ENCODE measurements at places on chromosomes 2 and 18.

DNA sequence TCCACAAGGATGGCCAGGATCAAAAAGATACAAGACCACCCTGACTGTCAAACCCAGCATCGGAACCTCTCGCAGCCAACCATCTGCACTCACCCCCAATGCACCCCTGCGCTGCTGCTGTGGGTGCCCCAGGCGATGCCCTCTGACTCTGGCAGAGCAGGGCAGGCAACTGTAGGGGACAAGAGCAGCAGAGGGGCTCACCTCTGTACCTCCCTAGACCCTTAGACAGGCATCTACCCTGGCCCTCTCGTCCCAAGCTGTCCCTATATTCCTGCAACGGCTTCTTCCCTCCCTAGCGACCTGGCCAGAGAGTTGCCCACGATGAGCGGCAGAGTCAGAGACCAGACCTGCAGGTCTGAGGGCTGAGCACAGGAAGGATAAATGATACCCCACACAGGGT is 128.2 kb downstream of the HDAC4 start:
- DNase-seq, result no peak

GRCh38 chr2:237153181-237153580 is 67.5 kb downstream of the COPS8 start:
- DNase-seq, result no peak

GRCh38 chr2:51789918-51790317 is 758.0 kb upstream of the NRXN1 start:
- DNase-seq, result no peak

DNA sequence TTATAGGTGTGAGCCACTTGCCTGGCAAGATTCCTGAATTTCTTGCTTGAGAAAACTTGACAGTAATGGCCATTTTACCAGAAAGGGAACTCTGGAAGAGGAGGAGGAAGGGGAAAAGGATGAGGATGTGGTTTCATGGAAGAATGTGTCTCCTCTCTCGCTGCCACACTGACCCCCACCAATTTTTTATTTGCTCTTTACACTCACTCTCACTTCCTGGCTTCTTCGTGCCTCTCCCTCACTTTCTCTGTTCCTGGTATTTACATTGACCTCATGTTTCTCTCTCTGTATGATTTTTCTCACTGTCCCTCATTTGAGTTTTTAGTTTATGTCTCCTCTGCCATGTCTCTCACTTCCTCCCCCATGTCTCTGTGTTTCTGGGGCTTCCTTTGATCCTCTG is 134.5 kb upstream of the CAB39 start:
- DNase-seq, result no peak

DNA sequence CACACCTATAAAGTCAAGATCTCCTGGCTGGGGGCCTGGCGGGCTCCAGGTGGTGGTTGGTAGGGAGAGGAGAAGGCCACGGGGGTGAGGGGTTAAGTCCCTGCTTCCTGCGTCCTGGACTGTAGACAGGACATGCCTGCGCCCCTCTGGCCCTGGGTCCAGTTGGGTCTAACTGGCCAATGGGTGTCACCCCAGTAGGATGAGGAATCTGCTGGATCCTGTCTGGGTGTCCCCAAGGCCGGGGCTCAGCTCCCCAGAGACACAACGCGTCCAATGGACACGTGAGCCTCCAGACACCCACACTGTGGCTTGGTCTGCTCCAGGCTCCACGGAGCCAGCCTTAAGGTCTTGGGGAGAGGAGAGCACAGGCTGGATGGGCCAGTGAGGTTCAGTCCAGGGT is 19.6 kb downstream of the AQP12A start:
- DNase-seq, result no peak

GRCh38 chr18:43620936-43621335 is 343.6 kb upstream of the SYT4 start:
- DNase-seq, result no peak

- no peak for DNase-seq
Measured at GRCh38 chr2:216516730-216517350, 18.2 kb downstream of the RPL37A start.

- no peak for DNase-seq
Measured at GRCh38 chr18:13470516-13471197, 252.1 kb downstream of the LDLRAD4 start.

DNA sequence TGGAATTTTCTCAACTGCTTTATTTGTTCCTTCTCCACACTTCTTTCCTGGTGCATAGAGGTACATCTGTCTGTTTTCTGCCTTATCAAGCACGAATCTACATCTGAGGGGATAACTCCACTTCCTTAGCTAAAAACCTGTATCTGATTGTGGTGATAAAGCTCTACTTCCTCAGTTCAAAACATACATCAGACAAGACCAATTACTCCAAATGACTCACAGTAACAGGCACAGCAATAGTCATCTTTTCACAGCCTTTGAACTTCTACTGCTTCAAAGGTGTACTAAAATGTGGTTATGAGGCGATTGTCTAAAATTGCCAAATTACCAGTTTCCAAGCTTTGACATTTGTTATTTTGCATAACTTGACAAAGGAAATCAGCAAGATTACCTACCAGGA is 803.6 kb upstream of the ZEB2 start:
- no peak for DNase-seq

DNA sequence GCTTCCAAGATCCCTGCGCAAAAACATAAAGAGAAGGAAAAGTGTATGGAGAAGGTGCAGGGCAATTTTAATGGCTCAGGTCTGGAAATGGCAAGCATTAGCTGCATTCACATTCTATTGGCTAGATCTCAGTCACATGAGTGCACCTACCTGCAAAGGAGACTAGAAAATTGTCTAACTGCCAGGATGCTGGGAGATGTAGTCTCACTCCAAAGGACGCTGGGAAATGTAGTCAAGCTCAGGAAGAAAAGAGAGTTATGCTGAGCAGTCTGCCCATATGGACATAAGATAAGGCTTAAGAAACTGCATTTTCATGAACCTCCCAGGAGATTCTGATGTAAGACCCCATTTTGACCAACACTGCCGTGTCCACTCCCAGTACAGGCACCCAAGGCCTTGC is 9.5 kb upstream of the KLHL29 start:
- no peak for DNase-seq

DNA sequence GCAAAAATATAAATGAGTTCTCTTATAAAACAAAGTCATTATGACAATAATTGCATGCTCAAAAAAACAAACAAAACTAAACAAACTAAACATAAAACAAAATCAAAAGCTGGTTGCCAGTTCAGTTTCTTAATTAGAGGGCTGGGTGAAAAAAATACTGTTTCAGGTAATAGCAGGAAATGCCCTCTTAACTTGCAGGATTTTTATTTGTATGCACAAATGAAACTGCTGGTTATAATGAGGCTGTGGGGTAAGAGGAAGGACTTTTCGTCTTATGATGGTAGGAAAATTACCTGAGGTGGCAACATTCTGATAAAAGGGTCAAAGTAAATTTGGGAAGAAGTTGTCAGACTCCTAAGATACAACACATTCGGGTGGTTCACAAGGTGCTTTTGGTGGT is 21.5 kb upstream of the CDKL4 start:
- DNase-seq, result no peak

DNA sequence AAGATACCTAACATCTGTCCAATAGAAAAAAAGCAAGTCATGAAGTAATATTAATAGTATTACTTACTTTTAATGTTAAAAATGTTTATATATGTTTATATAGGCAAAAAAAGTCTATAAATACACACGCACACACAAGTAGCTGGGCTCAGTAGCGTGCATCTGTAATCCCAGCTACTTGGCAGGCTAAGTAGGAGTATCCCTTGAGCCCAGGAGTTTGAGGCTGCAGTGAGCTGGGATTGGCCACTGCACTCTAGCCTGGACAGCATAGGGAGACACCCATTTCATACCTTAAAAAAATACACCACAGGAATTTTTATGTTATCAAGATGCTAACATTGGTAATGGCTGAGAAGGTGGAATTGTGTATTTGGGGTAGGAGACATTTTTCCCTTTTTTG is 17.4 kb upstream of the AFTPH start:
- DNase-seq, result no peak

DNA sequence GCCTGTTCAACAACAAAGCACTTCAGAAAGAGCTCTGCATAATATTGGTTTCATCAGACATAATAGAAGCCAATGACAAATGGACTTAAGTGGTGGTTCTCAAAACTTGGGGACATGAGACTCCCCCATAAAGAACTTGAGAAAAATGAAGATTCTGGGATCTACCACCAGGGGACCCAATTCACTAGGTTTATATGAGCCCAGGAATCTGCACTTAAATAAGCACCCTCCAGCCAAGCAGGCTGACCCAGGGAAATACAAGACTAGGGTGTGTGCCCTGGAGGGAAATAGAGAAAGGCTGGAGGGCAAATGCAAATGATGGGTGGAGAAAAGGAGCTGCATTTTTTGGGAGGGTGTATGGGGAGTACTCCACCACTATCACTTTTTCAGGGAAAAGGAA is 52.5 kb downstream of the SATB2 start:
- no peak for DNase-seq

- no peak for DNase-seq
Measured at GRCh38 chr2:190829642-190830041, 51.0 kb upstream of the GLS start.

GRCh38 chr2:68653538-68653982 is 10.2 kb downstream of the PROKR1 start:
- peak; percentile 15 for DNase-seq

- no peak for DNase-seq
Measured at GRCh38 chr2:72036173-72036545, 111.5 kb downstream of the CYP26B1 start.

DNA sequence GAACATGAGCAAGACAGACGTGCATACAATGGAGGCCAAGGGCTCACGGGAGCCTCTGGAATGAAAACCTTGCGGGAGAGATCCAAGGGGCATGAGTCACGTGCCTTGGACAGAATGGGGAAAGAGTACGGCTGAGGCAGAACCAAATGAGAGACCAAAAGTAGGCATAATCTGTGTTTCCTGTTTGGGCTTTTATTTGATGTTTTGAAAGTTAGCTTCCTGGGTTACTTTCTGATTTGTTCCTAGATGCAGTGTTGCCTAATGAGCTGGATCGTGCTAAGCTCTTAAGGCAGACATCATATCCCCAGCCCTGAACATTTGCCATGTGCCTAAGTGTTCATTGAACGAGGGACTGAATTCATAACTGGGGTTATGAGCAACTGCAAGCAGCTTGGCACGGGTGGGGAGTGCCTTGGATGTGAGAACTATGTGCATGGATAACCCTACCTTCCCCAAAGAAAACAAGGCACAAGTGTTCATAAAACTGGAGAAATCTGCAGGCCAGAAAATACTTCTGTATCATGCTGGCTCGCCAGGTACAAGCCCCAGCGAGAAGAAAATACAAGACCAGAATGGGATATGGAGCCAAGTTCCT is 60.3 kb upstream of the RPL31 start:
- no peak for DNase-seq

GRCh38 chr18:68778280-68778886 is 19.5 kb upstream of the CCDC102B start:
- DNase-seq, result no peak

GRCh38 chr18:25457126-25457525 is 105.2 kb upstream of the ZNF521 start:
- no peak for DNase-seq

DNA sequence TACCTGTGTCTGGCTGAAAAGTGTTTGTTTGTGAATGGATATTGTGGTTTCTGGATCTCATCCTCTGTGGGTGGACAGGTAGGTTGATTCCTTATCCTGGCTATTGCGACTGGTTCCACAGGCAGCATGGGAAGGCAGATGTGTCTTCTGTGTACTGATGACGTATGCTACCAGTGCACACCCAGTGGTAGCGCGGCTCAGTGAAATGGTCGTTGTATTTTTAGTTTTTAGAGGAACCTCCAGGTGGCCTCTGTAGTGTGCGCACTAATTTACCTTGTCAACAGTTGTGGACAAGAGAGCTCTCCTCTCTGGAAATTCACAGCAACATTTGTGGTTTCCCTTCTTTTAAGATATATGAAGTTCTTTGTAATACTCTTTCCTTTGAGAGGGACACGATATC is 52.5 kb downstream of the CCDC74A start:
- no peak for DNase-seq

DNA sequence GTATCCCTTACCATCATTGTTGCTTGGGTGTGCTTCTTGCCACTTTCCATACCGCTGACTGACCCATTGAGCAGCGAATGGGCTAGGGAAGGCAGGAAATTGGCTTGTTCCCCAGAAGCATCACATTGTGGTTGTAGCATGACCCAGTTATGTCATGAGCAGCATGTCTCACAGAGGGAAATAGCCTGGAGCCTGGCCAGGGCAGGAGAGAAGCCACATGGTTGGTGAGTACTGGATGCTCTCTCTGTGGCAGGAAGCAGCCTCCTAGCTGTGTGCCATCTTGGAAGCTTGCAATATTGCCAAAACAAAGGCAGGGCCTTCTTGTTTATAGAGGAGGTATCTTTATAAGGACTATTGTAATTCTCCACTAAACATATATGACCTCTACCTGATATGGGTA is 482.6 kb downstream of the PIK3C3 start:
- DNase-seq, result no peak

DNA sequence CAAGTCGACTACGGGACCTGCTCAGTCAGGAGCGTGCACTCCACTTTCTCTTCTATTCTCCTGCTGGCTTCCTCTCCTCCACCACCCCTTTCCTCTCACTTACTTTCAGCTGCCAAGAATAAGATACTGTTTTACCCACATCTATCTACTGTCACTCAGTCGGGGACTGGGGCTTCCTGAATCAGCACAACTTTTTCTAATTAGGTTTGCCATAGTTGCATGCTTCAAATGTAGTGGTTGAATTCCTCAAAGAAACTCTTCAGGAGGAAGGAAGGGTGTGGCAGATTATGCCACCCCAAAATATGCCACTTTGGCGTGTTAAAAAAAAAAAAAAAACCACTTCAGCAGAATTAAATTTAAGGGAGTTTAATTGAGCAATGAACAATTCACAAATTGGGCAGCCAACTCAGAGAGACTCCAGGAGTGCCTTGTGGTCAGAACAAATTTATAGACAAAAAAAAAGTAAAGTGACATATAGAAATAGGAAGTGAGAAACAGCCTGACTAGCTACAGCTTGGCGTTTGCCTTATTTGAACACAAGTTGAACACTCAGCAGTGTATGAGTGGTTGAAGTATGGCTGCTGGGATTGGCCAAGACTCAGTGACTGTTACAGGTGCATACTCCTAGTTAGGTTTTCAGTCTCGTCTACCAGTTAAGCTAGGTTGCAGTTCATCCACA is 32.5 kb upstream of the RMDN2 start:
- DNase-seq, result no peak

GRCh38 chr2:68901199-68901514 is 30.0 kb upstream of the BMP10 start:
- DNase-seq, result no peak

DNA sequence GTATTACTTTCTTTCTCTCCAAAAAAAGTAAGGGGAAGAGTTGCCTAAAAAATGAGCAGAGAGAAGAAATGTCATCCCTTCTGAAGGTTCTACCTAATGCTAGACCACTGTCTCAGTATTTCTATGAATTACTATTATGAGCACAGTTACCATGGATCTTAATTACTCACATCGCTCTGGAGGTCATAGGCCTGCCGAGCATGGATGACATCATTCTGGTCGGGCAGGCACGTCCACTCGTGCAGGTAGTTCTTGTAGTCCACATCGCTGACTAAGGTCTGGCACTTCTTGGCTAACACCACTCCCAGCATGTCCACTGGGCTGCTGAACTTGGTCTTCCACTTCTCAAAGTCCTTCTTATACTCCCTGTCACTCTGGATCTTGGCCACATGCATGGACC is 106.9 kb downstream of the NEB start:
- DNase-seq, result no peak

Measured in smooth muscle cell of the brain vasculature (primary cell).